ENCODE measurements at places on chromosomes 12 and 14.
A peak's percentile ranks its signal among the peaks of the same experiment; 100 is the strongest.

GRCh38 chr12:52278575-52279421 is 4.4 kb downstream of the KRT86 start:
- peak; percentile 76 for DNase-seq

- DNase-seq = no peak
Measured at GRCh38 chr12:15234011-15234410, 12.8 kb upstream of the RERG start.

DNA sequence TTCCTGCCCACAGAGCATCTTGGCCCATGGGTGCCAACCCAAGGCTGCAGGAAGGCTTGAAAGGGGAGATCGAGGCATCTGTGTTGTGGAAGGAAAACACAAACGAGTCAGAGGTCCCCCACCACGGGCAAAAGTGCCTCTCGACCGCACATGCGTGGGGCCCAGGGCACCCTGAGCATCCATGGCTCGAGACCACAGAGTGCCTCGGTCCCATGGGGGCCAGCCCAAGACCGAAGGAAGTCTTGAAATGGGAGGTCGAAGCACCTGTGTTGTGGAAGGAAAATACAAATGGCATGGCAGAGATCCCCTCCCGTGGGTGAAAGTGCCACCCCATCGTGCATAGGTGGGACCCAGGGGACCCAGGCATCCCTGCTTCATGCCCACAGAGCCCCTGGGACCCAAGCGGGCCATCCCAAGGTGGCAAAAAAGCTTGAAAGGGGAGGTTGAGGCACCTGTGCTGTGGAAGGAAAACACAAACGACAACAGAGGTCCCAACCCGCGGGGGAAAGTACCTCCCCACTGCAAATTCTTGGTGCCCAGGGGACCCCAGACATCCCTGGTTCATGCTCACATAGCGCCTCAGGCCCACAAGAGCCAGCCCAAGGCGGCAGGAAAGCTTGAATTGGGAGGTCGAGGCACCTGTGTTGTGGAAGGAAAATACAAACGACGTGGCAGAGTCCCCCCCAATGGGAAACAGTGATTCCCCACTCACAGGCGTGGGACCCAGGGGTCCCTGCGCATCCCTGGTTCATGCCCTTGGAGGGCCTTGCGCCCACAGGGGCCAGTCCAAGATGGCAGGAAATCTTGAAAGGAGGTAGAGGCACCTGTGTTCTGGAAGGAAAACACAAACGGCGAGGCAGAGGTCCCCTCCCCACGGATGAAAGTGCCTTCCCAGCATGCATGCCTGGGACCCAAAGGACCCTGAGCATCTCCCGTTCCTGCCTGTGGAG is 373.0 kb downstream of the ALG10 start:
- no peak for DNase-seq

- DNase-seq = peak; percentile 95
Measured at GRCh38 chr12:76450690-76451089, 102.5 kb upstream of the BBS10 start.

DNA sequence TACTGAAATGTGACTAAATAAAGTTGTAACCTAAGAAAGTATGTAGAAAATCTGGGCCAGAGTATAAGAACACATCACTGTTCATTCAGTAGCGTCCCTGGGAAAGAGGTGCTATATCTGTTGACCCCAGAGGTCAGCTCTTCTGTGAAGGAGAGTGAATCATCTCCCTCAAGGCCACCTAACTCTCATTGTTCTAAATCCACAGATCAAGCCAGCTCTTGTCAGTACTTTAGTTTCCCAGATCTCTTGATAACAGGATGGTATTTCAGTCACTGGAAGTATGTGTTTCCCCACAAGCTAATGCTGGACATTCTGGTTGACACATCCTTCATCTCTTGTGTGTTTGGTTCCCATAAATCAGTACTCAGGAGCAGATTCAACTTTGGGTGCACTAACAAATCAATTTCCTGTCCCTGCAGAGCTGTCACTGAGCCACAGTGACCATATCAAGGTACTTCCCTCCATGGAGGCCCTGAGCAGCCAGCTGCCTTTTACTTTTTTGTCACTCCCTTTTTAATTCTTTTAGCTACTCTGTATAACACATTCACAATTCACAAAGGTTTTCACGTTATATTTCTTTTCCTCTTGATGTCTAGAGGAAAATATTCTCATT is 7.8 kb downstream of the KRT1 start:
- peak; percentile 82 for DNase-seq

GRCh38 chr12:164207-164606 is 49.8 kb downstream of the SLC6A12 start:
- no peak for DNase-seq

DNA sequence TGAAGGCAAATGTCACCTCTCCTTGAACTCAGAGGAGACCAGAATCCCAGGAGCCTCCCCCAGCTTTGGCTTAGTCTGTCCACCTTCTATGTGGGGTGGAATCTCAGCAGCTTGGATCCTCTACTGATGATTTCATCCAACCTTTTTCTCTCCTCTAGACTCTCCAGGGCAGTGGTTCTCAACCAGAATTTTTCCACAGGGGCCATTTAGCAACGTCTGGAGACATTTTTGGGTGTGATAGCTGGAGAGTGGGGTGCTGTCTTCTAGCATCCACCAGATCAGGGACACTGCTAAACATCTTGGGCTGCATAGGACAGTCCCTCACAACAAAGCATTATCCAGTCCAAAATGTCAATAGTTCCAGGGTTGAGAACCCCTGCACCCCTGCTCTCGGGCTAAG is 4.4 kb upstream of the DDX23 start:
- DNase-seq = no peak

- DNase-seq = peak; percentile 21
Measured at GRCh38 chr14:69270795-69271708, 11.1 kb downstream of the GALNT16 start.

GRCh38 chr12:102423462-102423861 is 56.9 kb downstream of the IGF1 start:
- DNase-seq = no peak

DNA sequence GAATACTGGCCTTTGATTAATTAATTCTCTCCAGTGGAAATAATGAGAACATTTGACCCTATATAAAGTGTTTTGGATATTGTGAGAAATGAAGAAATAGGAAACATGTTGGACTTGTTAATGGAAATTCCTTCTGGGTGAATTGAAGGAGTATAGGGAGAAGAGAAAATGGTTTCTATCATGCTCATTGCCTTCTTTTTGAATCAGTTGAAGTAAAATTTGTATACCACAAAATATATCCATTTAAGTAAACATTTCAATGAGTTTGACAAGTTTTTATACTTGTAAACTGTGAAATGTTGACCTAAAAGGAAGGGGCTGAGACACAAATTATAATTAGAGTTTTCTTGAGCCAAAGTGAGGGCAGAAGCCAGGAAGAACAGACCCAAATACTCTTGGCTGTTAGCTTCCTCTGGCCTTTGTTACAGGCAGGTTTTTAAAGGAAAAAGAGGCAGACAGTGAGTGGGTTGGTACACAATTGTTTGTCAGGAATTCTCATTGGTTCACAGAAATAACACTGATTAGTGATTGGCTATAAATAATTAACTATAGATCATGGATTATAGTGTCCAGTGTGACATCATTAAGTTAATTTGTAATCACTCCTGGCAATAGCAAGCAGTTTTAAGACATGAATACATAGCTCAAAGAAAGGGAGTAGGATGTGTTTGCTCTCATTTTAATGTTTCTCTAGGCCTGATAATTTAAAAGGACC is 826 bp downstream of the ZNF705A start:
- no peak for DNase-seq

DNA sequence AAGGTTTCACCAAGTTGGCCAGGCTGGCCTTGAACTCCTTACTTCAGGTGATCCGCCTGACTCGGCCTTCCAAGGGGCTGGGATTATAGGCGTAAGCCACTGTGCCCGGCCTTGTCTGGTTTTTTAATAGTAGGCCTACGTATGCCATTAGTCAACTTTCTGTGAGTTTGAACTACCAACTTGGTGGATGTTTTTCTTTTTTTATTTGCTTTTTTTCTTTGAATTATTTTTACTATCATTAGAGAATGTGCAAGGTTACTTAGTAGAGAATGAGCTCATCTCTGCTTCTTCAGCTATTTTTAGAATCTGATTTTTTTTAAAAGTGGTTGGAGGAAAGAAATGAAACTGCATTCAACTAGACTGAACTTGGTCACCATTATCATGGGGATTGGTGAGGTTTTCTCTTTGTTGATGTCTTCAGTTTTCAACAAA is 51.4 kb downstream of the HMGA2 start:
- no peak for DNase-seq

DNA sequence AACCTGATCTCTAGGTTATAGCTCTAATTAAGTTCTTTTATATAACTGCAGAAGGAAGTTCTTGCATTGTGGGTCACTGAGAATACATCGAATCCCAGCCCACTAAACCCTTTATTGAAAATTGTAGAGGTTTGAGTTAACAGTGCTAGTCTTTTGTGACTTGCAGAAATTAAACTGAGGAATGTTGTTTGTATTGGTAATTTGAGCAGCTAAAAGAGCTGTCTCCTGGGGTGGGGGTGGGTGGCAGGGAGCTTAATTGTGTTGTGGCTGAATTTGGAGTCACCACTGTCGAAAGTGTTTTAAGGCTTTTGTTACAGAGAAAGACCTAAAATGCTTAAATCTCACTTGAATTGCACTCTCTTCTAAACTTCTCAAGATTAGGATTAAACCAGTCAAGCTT is 3.2 kb upstream of the COX8C start:
- DNase-seq = no peak

DNA sequence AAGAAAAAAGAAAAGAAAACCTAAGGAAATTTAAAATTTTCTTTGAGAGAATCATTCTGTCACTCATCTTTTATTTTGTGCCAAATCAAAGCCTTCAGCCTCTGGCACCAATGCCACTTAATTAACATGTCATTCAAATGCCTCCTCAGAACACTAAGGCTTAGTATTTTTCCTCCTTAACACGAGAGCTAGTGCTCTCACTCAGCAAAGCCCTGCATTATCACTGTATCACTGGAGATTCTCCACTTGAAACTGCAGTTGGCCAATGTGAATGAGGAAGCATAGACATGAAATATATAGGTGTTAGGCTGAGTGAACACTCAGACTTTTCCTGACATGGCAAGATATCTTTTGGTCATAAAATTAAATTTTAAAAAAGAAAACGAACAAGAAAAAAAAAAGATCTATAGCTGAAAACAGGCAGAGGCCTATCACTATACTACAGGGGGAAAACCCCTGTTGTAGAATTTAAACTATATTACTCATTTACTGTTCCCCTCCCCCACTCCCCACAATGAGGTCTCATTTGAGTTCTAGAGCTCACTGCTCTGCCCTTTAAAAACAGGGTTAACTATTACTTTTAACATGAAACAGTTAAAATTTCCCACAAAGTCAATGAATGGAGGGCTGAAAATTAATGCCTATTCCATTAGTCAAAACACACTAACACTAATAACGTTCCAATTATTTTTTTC is 5.1 kb downstream of the MBIP start:
- DNase-seq = no peak

GRCh38 chr14:94016446-94016976 is 9.6 kb upstream of the OTUB2 start:
- DNase-seq = no peak

DNA sequence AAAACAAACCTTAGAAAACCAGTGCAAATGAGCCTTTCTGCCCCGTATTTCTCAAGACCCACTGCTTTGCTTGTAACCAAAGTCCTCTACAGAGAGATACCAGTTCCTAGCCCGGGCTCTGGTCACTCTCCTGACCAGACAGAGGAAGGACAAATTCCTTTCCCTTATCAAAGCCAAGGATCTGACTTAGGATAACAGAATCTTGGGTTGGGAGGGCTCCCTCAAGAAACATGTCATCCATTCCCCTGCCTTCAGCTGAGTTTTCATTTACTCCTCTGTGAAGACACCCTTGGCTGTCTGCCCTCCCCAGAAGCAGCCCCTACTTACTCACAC is 116.0 kb upstream of the PARP11 start:
- no peak for DNase-seq

DNA sequence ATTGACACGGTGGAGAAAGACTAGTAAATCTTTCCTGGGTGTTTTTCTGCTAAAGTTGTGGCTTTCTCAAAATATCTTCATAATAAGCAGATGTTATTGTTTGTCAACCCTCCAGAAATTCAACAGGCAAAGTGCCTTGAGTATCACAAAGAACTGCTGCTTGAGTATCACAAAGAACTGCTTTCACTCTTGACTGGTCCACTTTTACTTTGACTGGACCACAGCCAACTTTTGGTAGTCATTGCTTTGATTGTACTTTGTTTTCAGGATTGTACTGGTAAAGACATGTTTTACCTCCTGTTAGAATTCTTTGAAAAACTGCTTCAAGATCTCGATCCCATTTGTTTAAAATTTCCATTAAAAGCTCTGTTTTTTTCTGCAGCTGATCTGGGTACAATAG is 62.6 kb downstream of the PDZRN4 start:
- peak; percentile 70 for DNase-seq

- peak; percentile 27 for DNase-seq
Measured at GRCh38 chr12:124392667-124393413, 97.9 kb downstream of the RFLNA start.

- peak; percentile 61 for DNase-seq
Measured at GRCh38 chr12:104877103-104877705, 80.9 kb downstream of the SLC41A2 start.

GRCh38 chr12:112191840-112192321 is 66.5 kb downstream of the TRAFD1 start:
- DNase-seq = peak; percentile 83

DNA sequence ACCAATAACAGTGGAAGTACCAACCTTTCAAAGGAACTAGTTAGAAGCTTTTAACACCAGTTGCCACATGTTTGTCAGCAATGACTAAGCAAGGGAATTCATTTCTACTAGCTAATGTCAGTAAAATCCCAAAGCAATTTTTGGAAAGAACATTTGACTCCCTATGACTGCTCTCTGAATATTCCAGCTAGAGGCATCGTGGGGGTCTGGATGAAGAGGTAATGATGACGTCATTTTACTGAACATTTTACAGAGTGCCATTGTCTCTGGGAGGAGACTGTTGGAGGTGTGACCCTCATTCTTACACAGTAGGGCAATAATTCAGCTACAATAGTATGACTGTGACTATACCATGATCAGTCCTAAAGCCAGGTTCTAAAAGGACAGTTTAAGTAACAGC is 204.8 kb downstream of the ITPR2 start:
- peak; percentile 68 for DNase-seq

DNA sequence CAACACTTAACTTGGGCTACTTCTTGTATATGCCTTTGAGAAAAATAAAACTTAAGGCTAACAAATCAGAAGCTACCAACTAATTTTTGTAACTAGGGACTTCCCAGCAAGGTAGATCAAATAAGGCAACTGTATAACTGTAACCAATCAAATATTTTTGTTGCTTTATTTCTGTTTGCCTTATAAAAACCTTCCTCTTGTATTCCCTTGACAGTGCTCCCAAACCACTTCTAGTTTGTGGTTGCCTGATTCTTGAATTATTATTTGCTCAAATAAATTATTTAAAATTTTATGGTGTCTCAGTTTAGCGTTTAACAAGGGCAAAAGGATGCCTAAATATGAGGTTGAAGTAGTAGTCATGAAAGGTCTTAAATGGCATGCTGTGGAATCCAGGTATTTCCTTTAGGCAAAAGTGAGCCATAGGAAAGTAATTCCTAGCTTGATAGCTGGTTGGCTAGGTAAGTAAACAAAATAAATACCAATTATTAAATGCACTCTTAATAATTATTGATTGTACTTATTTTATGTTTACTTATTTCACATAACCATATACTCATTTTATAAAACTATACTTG is 632.6 kb downstream of the RPL10L start:
- peak; percentile 10 for DNase-seq

Data from epithelial cell of esophagus (primary cell).